ENCODE measurements at places on chromosomes 12 and 14. TPM values are rescaled to one million over a fixed set of nuclear protein-coding genes. Genes with fewer than 3 reads are reported as not detected.

DNA sequence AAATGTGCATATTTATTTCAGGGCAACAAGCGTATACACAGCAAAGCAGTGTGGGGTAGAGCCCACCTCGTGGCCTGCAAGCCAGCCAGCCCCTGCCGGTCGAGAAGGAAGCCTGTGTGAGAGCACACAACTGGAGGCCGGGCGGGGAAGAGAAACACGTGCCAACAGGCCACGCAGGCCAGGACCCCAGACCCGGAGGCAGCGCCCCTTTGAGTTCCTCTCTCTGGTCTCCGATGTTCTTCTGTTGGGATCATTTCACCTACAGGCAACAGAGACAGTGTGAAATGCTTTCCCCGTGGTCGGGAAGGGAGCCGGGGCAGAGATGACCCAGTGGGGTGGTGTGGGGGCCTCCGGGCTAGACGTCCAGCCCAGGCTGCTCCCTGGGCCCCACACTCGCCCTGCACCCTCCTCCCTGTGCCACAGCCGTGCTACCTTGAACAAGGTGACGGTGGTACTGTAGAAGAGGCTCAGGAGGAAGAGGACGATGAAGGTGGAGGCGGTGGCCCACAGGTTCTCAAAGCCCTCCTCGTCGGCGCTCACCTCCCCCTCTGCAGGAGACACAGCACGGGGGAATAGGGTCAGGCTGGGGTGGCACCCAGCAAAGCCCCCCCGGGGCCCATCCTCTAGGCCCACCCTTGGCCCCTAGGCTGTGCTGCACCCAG, 325.5 kb downstream of the TMEM121 start:
- no peak overlapping the region for H3K27ac ChIP-seq
- no peaks in the 10 kb centered on the region for H3K4me1 ChIP-seq
- no peaks in the 10 kb centered on the region for H3K27me3 ChIP-seq
- H3K36me3 ChIP-seq = no peaks in the 10 kb centered on the region

- H3K4me1 ChIP-seq = peaks cover 50% of the 10 kb centered on the region
- peaks cover 43% of the 10 kb centered on the region for H3K36me3 ChIP-seq
- H3K4me3 ChIP-seq = no peak overlapping the region
- no peak for DNase-seq
- H3K27me3 ChIP-seq = no peaks in the 10 kb centered on the region
- no peak overlapping the region for H3K27ac ChIP-seq
Observed at GRCh38 chr14:104700225-104700651, 10.8 kb downstream of the INF2 start.

DNA sequence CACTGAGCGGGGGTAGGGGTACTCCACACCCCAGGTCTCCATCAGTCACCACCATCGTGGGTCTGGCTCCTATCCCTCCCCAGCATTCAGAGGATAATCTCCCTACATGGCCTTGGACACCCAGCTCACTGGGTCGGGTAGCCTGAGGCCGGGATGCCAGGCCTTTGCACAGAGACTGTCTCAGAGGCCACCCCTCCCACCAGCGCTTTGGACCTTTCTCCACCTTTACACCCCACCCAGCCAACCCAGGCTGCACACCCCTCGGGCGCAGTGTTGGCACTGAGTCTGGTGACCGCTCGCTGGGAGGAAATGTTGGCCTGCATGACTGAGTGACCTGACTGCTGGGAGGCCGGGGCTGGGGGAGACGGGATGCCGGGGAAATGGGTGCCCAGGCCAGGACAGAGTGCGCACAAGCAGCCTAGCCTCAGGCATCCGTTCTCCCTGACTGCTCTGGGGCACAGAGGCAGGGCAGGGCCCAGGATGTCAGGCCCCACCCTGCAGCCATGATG, 10.6 kb upstream of the LBHD2 start:
- H3K4me3 ChIP-seq = no peak overlapping the region
- no peaks in the 10 kb centered on the region for H3K36me3 ChIP-seq
- no peak for DNase-seq
- no peaks in the 10 kb centered on the region for H3K27me3 ChIP-seq
- H3K4me1 ChIP-seq = peaks cover 54% of the 10 kb centered on the region
- peak overlapping the region; percentile 87 for H3K27ac ChIP-seq

PPP1R1A gene
- total RNA-seq = 7.3 TPM

DENR gene
- total RNA-seq = 18.5 TPM

Measured in suprapubic skin (tissue), 4 donors.